ENCODE measurements at places on chromosomes 7 and 10. TPM values are rescaled to one million over a fixed set of nuclear protein-coding genes. Genes with fewer than 3 reads are reported as not detected.

DNA sequence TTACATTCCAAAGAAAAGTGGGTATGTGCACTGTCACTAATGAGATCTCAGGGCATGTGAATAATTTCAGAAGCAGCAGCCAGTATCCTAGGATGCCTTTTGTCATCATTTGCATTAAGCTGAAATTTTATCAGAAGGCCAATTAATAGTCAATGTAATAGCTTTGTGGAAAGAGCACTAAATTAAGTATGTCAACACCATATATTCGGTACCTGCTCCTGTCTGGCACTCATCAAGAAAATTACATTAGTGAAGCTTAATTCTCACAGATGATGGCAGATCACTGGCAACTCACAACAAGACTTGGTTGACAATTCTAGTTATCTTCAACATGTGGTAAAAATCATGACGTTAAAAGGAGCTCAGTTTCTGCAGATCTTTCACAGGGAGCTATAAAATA, 271.4 kb downstream of the PARD3 start:
- no peaks in the 10 kb centered on the region for H3K27me3 ChIP-seq
- no peak overlapping the region for H3K27ac ChIP-seq
- H3K4me1 ChIP-seq: no peaks in the 10 kb centered on the region
- no peaks in the 10 kb centered on the region for H3K36me3 ChIP-seq
- H3K4me3 ChIP-seq: no peak overlapping the region

- H3K4me1 ChIP-seq: peaks cover 13% of the 10 kb centered on the region
- H3K4me3 ChIP-seq: no peak overlapping the region
- H3K36me3 ChIP-seq: no peaks in the 10 kb centered on the region
- H3K27me3 ChIP-seq: no peaks in the 10 kb centered on the region
- no peak overlapping the region for H3K27ac ChIP-seq
- DNase-seq: no peak
Observed at GRCh38 chr7:140659856-140660255, 12.9 kb upstream of the ADCK2 start.

- H3K4me3 ChIP-seq: no peak overlapping the region
- H3K36me3 ChIP-seq: no peaks in the 10 kb centered on the region
- no peak for DNase-seq
- H3K27me3 ChIP-seq: no peaks in the 10 kb centered on the region
- H3K27ac ChIP-seq: no peak overlapping the region
Observed at GRCh38 chr7:96084881-96085553, 236.9 kb downstream of the SLC25A13 start.

DNA sequence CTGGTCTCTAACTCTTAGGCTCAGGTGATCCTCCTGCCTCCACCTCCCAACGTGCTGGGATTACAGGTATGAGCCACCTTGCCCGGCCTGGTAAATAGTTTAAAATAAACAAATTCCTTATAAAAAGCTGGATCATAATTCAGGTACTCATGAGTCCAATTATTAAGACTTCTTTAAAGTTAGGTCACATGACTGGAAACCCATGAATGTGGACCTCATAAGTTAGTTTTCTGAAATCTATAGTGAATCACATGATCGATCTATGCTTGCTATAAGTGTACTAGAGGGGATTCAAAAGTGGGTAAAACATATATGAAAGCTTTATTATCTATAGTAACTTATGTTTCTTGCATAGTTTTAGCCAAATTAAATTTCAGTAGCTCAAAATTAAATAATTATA, 14.3 kb downstream of the NT5C3A start:
- H3K36me3 ChIP-seq: no peaks in the 10 kb centered on the region
- H3K27ac ChIP-seq: no peak overlapping the region
- no peak overlapping the region for H3K4me3 ChIP-seq
- no peak for DNase-seq

DNA sequence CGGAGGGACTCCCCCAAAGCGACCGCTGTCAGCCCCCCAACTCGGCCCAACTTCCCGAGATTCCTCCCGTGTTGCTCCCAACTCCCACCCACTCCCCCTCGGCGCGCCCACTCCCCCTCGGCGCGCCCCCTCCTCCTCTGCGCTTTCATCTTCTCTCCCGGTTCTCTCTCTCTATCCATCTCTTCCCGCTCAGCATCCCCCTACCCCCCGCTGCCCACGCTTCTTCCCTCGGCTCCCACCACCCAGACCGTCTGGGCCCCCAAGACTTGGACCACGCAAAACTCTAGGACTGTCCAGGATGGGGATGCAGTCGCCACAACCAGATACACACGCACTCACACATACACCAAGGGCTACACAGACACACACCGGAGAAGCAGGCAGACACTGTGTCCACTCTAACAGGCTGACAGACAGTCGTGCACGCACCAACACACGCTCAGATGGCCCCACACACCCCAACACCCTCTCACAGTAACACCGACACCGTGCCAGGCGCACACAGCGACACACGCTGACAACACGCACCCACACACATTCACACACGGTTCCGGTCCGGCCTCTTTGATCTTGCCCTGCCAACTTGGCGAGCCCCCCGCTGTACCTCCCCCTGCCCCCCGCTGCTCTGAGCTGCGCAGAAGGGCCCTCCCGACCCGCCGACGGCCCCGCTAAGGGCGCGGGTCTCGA, 1.1 kb downstream of the GRID1 start:
- H3K4me1 ChIP-seq: peaks cover 9% of the 10 kb centered on the region
- no peak overlapping the region for H3K27ac ChIP-seq
- DNase-seq: no peak
- peaks cover 22% of the 10 kb centered on the region for H3K27me3 ChIP-seq
- H3K4me3 ChIP-seq: no peak overlapping the region

- H3K4me1 ChIP-seq: peaks cover 13% of the 10 kb centered on the region
- no peaks in the 10 kb centered on the region for H3K27me3 ChIP-seq
- no peak overlapping the region for H3K27ac ChIP-seq
Observed at GRCh38 chr7:37289367-37289766, 159.3 kb downstream of the ELMO1 start.

GRCh38 chr10:99551158-99551557, 18.4 kb downstream of the NKX2-3 start:
- no peaks in the 10 kb centered on the region for H3K27me3 ChIP-seq
- H3K4me3 ChIP-seq: no peak overlapping the region
- DNase-seq: no peak
- no peak overlapping the region for H3K27ac ChIP-seq
- no peaks in the 10 kb centered on the region for H3K4me1 ChIP-seq
- H3K36me3 ChIP-seq: no peaks in the 10 kb centered on the region

DNA sequence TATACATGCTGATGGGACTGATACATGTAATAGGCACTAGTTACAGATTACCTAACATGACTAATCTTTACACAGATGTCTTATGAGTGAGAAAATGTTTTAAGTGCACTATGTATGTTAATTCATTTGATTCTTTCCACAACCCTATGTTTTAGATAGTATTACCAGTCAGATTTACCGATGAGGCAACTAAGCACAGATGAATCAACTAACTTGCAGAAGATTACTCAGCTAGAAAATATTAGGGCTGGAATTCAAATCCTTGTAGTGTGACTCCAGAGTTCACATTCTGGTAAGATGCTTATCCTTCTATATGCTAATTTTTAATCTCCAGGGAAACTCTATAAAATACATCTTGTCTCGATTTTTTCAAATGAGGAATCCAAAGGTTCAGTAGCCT, 964.9 kb downstream of the REEP3 start:
- DNase-seq: no peak
- H3K4me1 ChIP-seq: no peaks in the 10 kb centered on the region
- no peaks in the 10 kb centered on the region for H3K27me3 ChIP-seq

DNA sequence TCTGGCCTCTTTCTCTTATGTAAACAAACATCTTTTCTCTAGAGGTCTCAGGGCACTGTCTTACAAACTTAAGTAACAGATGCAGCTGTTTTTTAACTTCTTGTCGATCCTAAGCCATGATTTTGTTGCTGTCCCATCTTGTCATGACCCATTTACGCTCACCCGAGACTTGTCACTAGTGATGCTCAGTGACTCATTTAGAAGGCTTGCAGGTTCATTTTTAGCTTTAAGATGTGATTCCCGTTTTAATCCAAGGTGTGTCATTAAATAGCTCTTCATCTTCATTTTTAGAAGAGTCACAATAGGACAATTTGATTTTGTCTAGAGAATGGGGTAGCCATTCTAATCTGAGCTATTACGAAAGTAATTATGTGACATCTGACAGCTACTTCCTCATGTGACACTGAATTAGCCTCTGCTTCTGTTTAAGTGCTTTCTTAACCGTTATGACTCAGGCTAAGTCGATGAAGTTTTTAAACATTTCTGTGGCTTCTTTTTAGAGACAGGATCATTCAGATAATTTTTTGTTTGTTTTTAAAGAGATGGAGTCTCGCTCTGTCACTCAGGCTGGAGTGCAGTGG, 42.7 kb downstream of the SPDYE5 start:
- H3K36me3 ChIP-seq: no peaks in the 10 kb centered on the region
- H3K4me1 ChIP-seq: no peaks in the 10 kb centered on the region
- no peak for DNase-seq
- no peak overlapping the region for H3K27ac ChIP-seq
- no peak overlapping the region for H3K4me3 ChIP-seq
- H3K27me3 ChIP-seq: no peaks in the 10 kb centered on the region

DNA sequence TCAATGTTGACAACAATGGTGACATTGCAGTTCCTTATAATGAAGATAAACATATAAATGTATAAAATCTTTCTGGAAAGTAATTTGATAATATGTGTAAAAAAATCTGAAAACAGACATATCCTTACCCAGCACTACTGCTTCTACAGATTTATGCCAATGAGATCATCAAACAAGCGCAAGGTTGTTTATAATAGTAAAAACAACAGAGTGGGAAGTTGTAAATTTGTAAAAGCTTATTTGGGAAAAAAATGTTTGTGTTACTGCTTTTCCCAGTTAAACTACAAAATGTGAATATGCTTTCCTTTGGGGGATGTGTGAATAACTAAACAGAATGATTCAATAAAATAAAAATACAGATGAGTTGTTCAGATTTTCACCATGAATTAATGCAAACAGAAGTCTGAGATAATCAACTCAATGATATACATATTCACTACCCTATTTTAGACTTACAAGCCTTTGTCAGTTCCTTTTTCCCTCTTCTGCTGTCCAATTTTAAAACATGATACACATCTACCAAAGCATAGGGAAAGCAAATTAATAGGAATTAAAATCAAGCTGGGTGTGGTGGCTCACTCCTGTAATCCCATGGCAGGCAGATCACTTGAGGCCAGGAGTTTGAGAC, 82.1 kb downstream of the USP6NL start:
- no peak for DNase-seq
- H3K27me3 ChIP-seq: no peaks in the 10 kb centered on the region
- H3K4me3 ChIP-seq: no peak overlapping the region
- H3K27ac ChIP-seq: no peak overlapping the region

- DNase-seq: no peak
- H3K4me1 ChIP-seq: no peaks in the 10 kb centered on the region
- no peaks in the 10 kb centered on the region for H3K36me3 ChIP-seq
- H3K27ac ChIP-seq: no peak overlapping the region
Observed at GRCh38 chr10:78899098-78899754, 169.5 kb upstream of the ZMIZ1 start.

- no peak overlapping the region for H3K27ac ChIP-seq
- DNase-seq: no peak
- peaks cover 4% of the 10 kb centered on the region for H3K4me1 ChIP-seq
- H3K27me3 ChIP-seq: no peaks in the 10 kb centered on the region
- H3K4me3 ChIP-seq: no peak overlapping the region
- no peaks in the 10 kb centered on the region for H3K36me3 ChIP-seq
Observed at GRCh38 chr7:148815612-148816011, 68.5 kb downstream of the EZH2 start.

- no peak for DNase-seq
- no peaks in the 10 kb centered on the region for H3K36me3 ChIP-seq
- H3K27me3 ChIP-seq: no peaks in the 10 kb centered on the region
- no peaks in the 10 kb centered on the region for H3K4me1 ChIP-seq
- H3K27ac ChIP-seq: no peak overlapping the region
Observed at GRCh38 chr10:18401416-18402195, 249.8 kb downstream of the NSUN6 start.

DNA sequence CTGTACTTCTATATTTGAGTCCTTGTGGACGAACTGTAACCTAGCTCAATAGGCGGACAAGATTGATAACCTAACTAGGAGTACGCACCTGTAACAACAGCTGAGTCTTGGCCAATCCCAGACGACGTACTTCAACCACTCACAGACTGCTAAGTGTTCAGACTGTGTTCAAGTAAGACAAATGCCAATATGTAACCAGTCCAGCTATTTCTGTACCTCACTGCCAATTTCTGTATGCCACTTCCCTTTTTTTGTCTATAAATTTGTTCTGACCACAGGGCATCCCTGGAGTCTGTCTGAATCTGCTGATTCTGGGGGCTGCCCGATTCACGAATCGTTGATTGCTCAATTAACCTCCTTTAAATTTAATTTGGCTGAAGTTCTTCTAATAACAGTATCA, 32.2 kb downstream of the HACD1 start:
- H3K36me3 ChIP-seq: no peaks in the 10 kb centered on the region
- H3K27me3 ChIP-seq: no peaks in the 10 kb centered on the region
- H3K27ac ChIP-seq: no peak overlapping the region
- DNase-seq: no peak
- H3K4me3 ChIP-seq: no peak overlapping the region

DNA sequence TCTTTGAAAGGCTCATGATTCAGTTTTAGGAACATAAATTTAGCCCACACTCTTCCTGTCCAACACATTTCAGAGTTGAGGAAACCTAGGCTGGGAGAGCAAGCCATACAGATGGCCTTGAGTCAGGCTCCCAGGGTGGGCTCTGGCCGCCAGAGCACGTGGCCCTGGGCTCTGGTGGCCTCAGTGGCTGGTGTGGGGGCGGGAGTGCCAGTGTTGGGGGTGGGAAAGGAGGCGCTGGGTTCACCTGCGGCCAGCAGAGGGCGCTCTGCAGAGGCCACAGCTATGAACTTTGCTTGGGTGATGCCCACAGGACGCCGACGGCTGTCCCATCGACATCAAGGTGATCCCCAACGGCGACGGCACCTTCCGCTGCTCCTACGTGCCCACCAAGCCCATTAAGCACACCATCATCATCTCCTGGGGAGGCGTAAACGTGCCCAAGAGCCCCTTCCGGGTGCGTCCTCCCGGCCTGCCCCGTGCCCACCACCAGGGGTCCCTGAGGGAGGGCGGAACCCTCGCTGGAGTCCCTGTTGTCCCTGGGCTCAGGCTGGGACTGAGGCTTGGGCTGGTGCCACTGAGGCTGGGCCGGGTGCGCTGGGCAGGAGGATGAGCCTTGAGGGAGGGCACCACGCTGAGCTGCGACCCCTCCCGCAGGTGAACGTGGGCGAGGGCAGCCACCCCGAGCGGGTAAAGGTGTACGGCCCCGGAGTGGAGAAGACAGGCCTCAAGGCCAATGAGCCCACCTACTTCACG, 11.9 kb downstream of the FLNC start:
- H3K36me3 ChIP-seq: no peaks in the 10 kb centered on the region
- peak; percentile 35 for DNase-seq
- H3K4me3 ChIP-seq: no peak overlapping the region
- H3K27me3 ChIP-seq: no peaks in the 10 kb centered on the region

The CRYGN gene
- total RNA-seq: not detected

The POLR2J2 gene
- 8.2 TPM for total RNA-seq

The GLRX3 gene
- 155 TPM for total RNA-seq

The MYH16 gene
- total RNA-seq: not detected

The RARRES2 gene
- total RNA-seq: not detected

The PDK4 gene
- total RNA-seq: 0.74 TPM

The CFTR gene
- not detected for total RNA-seq

Measured in CD8-positive, alpha-beta memory T cell (primary cell).